CD8-positive, alpha-beta T cell (primary cell): ENCODE measurements at places on chromosomes 3 and 15.

- no peak for DNase-seq
Observed at GRCh38 chr3:42741796-42742195, 31.3 kb downstream of the CCDC13 start.

- no peak for DNase-seq
Observed at GRCh38 chr3:10376353-10376752, 55.4 kb upstream of the SEC13 start.

DNA sequence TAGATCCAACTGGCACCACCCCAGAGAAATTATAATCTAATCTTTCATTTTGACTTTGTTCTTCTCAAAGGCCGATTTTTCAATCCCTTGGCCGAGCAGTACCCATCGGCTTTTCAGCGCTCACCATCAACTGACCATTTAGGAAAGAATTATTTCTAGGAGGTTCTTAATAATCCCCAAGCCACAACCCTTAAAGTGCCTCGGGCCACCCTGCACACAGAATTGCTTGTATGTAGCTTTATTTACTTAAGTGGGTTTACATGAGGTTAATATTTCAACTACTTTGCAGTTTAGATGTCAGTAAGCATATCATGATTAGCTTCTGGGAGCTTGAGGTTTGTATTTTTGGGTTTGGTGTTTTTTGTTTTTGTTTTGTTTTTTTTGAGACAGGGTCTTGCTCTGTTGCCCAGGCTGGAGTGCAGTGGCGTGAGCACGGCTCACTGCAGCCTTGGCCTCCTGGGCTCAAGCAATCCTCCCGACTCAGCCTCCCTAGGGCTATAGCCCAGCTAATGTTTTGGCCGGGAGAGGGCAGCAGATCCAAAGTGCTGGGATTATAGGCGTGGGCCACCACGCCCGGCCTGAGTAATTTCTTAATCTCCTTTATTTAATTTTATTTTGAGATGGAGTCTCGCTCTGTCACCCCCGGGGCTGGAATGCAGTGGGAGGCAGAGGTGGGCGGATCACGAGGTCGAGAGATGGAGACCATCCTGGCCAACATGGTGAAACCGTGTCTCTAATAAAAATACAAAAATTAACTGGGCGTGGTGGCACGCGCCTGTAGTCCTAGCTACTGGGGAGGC, 801 bp upstream of the CDAN1 start:
- DNase-seq = no peak

GRCh38 chr3:69313251-69313650, 72.6 kb downstream of the FRMD4B start:
- DNase-seq = no peak

GRCh38 chr15:66326051-66326450, 30.4 kb downstream of the TIPIN start:
- no peak for DNase-seq

- peak; percentile 31 for DNase-seq
Observed at GRCh38 chr3:45994419-45995235, 997 bp downstream of the FYCO1 start.

- no peak for DNase-seq
Observed at GRCh38 chr3:151201051-151201730, 1.8 kb downstream of the GPR171 start.

DNA sequence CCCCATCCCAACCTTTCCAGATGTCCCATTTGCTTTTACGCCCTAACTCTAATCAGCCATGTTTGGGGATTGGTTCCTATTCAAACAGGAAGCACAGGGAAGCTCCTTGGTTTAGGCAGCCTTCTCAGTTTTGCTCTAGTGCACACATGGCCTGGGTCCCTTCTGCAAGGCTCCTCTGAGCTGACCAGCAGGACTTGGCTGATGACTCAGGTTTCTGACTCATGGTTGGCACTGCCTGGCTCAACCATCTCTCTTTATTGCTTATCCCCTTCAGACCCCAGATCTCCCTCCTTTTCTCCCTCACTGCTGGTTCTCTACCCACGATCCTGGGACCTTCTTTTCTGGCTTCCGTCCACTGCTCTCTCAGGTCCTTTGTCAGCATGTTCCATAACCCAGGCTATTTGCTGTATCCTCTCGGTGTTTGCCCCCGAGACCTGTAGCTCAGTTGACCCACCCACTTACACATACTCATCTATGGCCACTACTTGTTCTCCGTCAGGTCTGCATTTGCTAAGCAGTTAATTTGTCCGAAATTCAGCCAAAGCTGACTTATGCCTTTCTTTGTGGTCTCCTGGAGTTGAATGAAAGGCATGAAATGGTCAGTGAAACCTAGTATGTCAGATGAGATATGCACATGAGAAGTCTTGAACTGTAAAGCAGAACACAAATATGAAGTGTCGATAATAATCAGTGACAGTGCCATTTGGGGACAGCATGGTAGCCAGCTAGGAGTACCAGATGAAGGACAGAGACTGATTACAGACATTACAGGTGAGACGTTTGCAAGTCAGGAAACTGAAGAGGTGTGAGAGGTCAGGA, 323.5 kb upstream of the ROPN1 start:
- DNase-seq = no peak

- no peak for DNase-seq
Observed at GRCh38 chr3:54826251-54826691, 101.6 kb downstream of the LRTM1 start.

DNA sequence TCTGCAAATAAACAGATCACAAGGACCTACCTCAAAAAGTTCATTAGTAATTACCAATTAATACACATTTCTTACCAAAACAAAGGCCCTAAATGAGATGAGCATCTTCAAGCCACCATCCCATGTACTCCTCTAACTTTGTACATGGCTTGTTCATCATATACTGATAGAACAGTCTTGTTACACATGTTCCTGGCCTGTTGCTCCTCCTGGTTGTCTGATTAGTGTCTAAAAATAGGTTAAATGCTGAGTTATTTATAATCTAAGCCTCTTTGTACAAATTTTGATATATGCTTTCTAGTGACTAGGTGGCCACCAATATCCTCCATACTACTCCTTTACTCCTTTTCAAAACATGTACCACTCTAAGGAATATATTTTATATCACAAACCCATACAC, 25.0 kb downstream of the TBC1D5 start:
- no peak for DNase-seq

DNA sequence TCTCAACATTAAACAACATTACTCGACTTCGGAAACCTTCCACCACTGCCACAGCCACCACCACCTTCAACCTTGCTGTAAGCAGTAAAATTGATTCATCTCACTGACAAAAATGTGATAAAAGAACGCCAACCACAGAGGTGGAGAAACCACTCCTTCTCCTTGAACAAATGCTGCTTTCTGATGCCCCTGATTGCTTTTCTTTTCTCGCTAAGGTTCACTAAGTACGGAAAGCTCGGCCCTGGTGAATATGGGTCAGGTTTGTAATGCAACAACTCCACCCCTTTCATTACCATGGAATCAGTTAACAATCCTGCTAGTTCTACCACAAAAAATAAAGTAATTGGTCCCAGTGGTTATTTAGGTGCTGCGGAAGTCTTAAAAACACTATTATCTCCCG, 44.9 kb downstream of the MEIS2 start:
- DNase-seq = no peak

GRCh38 chr3:148379763-148380382, 317.8 kb upstream of the AGTR1 start:
- DNase-seq = no peak

DNA sequence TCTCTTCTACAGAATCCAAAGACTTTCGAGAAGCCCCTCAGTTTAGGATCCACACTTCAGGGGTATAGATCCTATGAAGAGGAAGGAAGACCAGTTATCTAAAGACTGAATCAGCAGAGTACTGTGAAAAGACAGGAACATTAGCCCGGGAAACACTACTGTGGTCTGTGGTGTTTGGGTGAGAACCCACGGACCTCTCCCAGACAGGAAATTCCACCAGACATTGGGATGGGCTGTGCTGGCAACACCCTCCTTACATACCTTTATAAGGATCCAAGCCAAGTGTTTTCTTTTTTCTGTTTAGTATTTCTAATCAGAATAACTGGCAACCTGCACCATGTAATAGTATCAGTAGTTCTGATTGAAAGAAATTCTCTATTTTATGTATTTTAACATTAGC, 14.1 kb downstream of the TMEM207 start:
- DNase-seq = no peak

DNA sequence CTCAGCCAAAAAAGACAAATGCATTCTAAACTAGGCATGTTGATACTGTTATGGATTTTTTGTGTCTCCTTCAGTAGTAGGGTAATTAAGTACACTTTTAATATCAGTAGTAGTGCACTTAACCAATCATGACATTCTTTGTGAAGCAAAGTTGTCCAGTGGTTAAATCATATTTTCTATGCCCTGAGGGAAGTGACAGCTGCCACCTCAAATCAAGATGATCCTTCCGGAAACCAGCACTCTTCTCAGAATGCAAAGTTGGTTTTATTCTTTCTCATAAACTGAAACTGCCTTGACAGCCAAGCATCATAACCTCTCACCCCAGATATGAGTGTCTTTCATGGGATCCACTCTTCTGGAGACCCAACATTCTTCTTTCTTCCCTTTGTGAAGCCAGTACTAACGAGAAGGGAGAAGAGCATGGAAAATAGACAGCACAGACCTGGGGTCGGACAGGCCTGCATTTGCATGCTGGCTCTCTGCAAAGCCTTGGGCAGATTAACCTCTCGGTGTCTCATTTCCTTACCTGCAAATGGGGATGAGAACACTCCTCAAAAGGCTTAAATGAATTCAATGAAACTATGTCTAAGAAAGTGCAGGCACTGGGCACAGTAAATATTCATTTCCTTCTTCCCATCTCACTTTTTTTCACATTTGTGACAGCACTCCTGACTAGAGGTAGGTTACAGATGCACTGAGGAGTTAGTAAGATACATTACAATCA, 13.2 kb downstream of the AAGAB start:
- no peak for DNase-seq

DNA sequence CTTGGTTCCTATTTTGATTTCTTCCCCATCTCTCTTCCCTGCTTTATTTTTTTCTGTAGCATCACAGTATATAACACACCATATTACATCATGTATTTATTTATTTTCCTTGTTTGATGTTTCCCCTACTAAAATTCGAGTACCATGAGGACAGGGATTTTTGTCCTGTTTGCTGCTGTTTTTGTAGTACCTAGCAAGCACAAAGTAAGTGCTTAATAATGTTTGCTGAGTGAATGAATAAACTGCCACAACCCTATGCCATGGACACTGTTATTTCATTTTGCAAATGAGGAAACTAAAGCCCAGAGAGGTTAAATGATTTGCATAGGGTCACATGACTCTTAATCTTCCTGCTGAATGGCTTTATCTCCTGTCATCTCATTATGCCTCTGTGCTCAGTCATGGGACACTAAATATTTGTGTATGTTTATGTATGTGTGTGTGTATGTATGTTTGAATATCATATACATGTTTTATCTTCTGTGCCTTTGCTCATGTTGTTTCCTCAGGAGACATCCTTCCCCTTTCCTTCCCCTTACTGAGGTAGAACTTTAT, 26.1 kb upstream of the MGA start:
- no peak for DNase-seq

GRCh38 chr3:189353318-189353965, 181.7 kb downstream of the TPRG1 start:
- no peak for DNase-seq

- DNase-seq = peak; percentile 19
Observed at GRCh38 chr3:12138044-12138443, 20.7 kb downstream of the TIMP4 start.

DNA sequence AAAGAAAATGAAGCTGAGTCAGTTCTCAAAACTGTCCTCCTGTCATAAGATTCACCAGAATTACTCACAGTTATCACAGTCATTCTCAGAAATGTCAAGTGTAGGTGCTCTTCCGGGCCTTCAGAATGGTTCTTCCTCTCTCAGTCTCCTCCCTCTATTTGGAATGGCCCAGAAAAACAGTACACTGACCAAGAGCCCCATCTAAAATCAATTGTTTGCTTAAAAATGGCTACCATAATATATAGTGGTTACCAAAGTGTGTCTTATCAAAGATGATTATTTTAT, 99.8 kb downstream of the MECOM start:
- no peak for DNase-seq

DNA sequence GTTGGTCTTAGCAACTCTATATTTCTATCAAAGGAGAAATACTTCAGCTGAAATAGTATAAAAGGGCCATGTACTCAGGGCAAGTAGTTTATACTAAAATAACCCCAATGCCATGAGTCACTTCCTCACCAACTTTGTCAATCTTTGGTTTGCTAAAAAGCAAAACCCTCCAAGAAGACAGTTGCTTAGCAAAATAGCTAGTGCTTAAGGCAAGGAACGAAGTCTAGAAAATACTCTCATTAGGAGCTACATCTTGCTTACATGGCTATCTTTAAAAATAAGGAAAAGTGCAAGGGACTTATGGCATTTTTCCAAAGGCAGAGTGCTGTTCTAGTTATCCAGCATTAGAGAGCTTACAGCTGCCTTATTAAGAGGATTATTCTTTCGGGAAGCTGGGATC, 28.4 kb downstream of the P3H2 start:
- DNase-seq = no peak

DNA sequence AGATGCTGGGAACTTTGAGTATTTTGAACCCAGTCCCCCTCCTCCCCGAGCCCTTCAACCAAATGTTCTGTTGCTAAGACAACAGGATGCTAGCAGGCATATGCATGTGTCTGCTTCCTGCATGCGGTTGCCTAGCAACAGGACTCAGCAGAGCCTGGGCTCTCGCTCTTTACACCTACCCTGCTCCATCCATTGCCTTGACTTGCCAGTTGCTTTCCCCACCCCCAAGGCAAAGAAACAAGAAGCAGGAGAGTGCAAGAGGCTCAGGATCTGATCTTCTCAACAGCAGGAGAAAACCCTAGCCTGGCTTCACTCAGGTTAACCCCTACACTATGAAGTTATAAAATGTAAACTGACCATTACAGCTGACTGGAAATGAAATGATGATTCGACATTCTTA, 393.0 kb downstream of the IGSF11 start:
- DNase-seq = no peak

GRCh38 chr3:179921500-179921899, 115.2 kb downstream of the PEX5L start:
- DNase-seq = no peak

DNA sequence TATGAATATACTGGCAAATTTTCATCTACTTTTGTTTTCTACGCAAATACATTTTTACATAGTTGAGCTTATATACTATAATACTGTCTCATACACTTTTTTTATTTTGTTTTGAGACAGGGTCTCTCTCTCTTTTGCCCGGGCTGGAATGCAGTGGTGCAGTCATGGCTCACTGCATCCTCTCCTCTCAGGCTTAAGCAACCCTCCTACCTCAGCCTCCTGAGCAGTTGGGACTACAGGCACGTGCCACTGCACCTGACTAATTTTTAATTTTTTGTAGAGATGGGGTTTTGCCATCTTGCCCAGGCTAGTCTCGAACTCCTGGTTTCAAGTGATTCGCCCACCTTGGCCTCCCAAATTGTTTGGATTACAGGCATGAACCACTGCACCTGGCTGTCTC, 25.9 kb downstream of the HACL1 start:
- DNase-seq = no peak

- DNase-seq = no peak
Observed at GRCh38 chr3:155596615-155597014, 148.3 kb downstream of the PLCH1 start.

DNA sequence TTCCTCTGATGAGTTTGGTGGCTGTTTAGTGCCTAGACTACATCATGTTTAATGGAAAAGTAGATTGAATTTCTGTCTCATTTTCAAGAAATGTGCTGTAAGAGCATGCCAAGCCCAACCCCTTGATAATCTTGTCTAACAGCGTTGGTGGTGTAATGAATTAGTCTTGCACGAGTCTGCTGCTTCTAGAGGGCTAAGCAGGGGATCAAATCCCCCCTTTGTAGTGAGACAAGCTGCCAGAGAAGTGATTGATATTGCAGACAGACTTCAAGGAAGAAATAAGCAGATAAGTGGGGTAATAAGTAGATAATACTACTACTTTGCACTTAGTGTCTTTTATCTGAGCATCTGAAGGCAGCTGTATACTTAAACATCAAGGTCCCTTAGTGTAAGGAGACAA, 141.4 kb downstream of the TP63 start:
- DNase-seq = no peak
